Progenitor cell of endocrine pancreas (in vitro differentiated cells): ENCODE measurements at places on chromosomes 5 and 9.

- no peak for DNase-seq
These were observed 56.7 kb upstream of the FOXB2 start for GRCh38 chr9:76962732-76963131.

DNA sequence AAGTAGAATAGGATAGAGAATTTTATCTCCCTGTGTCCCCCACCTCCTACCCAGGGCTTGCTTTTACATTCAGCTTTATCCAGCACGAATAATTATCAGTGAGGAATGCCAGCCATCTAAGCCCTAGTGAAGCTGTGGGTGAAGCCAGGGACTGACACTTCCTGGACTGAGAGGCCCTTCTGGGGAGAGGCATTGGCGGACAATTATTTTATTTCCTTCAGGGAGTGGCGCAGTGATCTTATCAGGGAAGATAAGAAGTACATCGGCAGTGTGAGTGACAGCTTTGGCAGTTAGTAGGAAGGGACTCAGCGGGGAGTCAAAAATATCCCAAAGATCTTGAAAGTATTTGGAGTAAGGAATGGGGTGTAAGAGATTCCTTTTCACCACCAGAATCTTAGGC, 34.9 kb upstream of the RPS23 start:
- DNase-seq: no peak

GRCh38 chr9:14405176-14405706, 91.3 kb upstream of the NFIB start:
- DNase-seq: no peak

DNA sequence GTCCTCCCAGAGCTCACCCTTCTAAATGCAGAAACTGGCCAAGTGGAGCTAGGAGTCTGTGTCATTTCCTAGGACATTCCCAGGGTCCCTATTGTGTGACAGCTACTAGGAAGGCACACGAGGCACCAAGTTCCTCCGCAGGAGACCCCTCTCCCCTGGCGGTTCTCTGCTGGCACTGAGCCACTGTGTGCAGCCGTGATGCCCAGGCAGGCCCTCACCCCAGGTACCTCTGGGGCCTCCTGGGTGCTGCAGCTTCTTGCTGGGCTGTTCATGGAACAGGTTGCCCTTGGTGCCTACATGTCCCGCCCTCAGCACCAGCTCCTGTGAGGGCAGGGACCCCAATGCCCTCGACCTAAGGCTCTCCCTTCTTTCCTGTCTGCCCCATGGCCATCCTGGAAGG, 23.1 kb downstream of the MED10 start:
- no peak for DNase-seq

DNA sequence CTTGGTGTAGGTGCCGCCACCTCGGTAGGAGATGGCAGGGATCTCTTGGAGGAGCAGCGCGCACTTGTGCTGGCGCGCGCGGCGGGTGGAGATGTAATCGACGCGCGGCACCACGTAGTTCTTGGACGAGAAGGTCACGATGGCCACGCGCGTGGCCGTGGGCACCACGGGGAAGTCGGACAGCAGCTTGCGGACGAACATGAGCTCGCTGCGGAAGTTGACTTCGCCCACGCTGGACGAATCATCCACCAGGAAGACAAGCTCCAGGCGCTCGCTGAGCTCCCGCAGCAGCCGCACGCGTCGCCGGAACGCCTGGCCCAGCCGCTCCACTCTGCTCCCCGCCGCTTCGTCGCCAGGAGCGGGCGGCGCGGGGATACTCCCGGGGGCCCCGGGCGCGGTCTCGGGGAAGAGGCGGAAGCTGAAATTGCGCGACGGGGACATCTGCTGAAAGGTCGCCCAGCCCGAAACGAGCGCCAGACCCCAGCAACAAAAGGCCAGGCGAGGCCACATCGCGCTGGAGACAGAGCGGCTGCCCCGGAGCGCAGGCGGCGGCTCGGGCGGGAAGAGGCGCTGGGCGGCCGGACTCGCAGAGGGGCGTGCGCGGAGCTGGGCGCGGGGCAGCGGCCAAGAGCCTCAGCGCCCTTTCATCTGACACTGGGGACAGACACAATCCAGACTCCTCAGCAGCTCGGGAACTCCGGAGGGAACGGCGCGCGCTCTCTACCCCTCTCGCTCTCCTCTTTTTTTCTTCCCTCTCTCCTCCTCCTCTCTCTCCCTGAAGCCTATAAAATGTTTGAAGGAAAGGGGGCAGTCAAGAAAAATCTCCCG, at the start of gene SVEP1:
Gene SVEP1, minus strand, starts transcription at position 708 of the 828 bp plus-strand sequence. Its CDS starts 198 bp downstream, at position 510.
- DNase-seq: peak; percentile 19

- DNase-seq: no peak
These were observed 16.7 kb downstream of the PRLR start for GRCh38 chr5:35213608-35214007.

DNA sequence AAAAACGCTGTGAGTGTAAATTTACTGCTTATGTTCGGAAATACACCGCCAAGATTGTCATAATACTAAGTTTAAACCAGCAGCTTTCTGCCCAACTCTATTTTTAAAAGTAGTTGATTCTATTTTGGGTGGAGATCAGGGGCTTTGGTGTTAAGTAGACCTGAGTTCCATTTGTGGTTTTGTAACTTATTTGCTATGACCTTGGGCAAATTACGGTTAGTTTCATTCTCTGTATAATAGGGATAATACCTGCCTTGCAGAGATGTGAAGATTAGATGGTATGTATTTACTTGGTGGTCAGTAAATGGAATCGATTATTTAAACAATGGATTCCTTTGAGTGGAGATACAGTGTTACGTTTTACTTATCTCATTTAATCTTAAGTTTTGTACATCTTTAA, 1.6 kb downstream of the RAD23B start:
- DNase-seq: no peak

GRCh38 chr9:132663851-132664250, 5.9 kb downstream of the DDX31 start:
- no peak for DNase-seq

GRCh38 chr5:61641748-61642565, 309.9 kb downstream of the ZSWIM6 start:
- DNase-seq: no peak

GRCh38 chr5:56710826-56711590, 104.3 kb upstream of the MAP3K1 start:
- DNase-seq: no peak

DNA sequence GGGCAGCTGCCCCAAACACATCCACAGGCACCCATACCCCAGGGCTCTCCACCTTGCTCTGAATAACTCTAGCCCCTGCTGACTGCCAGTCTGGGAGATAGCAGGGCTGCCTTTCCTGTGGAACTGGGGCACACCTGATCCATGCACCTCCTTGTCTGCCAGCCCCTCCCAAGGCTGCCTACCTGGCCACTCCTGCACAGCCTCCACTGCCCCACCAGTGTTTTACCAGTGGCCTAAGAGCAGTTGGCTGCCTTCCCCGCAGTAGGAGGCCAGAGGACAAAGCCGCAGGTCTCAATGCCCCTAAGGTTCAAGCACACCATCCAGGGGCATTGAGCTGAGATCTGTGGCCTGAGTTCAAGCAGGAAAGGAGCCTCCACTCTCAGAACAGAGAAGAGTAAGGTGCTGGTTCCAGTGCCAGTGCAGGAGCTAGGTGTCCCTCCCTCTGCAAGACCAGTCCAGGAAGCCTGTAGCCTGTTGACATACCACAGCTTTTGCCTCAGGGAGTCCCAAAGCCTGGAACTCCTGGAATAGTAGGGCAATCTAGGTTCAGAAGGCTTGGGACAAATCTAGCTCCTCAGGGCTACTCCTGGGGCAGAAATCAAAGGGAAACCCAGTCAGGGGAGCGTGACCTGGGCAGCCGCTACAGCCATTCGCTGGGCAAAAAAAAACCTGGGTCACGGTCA, 514.5 kb upstream of the PTGER4 start:
- no peak for DNase-seq

DNA sequence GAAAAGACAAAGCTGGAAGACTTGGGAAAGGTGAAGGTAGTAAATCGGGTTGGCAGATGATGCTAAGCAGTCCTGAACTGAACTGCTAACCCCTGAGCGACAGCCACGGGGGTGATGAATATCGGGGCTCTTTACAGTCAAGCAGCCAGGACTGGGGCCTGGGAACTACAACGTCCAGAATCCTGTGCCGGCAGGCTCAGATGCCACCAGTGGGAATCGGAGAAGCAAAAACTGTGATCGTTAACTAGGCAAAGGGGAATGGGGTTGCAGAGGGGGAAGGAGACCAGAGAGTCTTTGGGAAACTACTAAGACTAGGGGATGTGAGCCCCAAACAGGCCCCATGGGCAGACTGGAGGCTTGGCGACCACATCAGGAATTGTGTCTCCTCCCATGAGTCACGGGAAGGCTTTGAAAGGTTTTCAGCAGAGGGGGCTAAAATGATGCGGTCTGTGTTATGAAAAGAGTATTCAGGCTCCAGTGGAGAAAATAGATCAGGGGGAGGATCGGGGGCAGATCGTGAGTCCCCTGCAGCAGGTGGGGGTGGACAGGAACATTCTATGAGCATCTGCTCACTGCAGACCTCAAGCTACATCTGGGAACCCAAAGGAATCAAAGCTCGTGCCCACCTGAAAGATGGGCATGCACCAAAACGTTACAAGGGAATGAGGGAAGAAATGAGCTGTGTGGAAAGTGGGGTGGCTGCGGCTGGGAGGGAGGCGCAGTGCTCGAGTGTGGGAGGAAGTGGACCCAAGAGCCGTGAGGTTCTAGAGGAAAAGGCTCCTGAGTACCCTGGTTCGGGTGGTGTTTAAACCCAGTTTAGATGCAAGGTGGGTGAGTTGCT, 53.8 kb downstream of the HRH2 start:
- no peak for DNase-seq

- no peak for DNase-seq
These were observed 12.4 kb downstream of the LHX3 start for GRCh38 chr9:136192289-136193126.

- DNase-seq: no peak
These were observed 511.3 kb downstream of the TLR4 start for GRCh38 chr9:118215549-118215948.

- no peak for DNase-seq
These were observed 36.3 kb upstream of the CTXN3 start for GRCh38 chr5:127612441-127613141.

GRCh38 chr9:106860721-106861639, 2.0 kb upstream of the ZNF462 start:
- no peak for DNase-seq

GRCh38 chr9:4508246-4508906, 18.1 kb downstream of the SLC1A1 start:
- DNase-seq: no peak

DNA sequence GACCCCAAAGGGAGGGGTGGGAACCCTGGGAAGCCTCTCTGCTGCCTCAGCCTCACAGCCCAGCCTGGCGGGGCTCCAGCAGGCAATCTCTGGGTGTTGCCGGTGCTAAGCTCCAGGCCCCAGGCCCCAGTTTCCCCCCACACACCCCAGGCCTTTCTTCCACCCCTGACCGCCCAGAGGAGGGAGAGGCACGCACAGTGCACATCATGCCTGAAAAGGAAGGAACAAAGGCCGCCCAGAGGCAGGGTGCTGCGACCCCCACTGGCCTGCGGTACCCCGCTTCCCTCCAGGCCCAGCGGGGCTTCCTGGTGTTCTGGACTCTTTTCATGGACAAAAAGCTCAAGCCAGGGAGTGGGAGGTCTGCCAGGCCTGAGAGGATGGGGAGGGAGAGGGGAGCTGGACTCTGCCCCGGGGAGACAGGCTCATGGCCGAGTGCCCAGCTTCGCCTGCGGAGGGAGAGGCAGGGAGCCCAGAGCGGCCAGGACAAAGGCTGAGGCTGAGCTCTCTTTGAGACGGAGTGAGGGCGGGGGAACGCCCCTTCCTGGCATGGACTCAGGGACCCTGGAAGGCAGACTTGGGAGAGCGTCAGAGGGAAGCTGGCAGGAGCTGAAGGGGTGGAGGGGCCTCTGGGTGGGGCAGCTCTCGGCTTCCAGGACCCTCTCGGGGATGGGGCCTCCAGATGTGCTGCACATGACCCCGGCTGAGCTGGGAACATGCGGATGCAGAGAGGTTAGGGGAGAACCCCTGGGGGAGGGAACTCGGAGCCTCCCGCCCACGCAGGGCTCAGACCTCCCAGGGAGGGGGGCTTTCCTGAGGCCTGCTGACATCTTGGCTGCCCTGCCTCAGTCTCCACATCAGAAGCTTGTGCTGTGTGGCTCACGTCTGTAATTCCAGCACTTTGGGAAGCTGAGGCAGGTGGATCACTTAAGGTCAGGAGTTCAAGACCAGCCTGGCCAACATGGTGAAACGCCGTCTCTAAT, 1.8 kb upstream of the ENTPD2 start:
- DNase-seq: no peak

- no peak for DNase-seq
These were observed 332.8 kb upstream of the KLF9 start for GRCh38 chr9:70747261-70747718.

DNA sequence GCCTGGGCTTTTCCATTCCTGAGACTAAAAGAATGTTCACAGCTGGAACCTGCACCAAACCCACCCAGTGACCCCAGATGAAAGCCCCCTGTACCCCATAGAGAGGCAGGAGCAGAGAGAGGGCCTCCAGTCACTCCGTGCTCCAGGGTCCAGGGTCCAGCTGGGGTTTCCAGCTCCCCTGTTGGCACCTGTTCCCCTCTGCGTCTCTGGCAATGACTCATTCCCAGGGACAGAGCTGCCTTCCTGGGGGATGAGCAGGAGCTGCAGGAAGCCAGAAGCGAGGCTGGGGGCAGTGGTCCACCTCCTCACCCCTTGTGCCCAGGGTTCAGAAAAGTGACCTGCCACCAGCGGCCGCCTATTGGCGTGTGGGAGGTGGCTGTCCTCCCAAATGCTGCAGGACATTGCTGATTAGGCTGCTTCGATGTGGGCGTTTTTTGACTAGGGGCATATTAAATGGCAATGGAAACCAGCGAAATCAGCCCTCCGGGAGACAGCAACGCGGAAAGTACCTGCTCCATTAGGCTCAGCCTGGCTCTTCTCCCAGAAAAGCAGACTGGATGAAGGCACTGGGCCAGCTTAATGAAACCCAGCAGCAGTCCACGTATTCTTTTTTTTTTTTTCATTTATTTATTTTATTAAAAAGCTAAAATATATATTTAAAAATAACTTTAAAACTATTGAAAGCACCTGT, 97.4 kb downstream of the DAP start:
- DNase-seq: no peak

- DNase-seq: no peak
These were observed 26.2 kb downstream of the AGTPBP1 start for GRCh38 chr9:85715587-85715986.

- DNase-seq: no peak
These were observed 63.8 kb downstream of the TMEM252 start for GRCh38 chr9:68476847-68477246.

- DNase-seq: no peak
These were observed 364.4 kb downstream of the CSNK1G3 start for GRCh38 chr5:123876276-123876790.

DNA sequence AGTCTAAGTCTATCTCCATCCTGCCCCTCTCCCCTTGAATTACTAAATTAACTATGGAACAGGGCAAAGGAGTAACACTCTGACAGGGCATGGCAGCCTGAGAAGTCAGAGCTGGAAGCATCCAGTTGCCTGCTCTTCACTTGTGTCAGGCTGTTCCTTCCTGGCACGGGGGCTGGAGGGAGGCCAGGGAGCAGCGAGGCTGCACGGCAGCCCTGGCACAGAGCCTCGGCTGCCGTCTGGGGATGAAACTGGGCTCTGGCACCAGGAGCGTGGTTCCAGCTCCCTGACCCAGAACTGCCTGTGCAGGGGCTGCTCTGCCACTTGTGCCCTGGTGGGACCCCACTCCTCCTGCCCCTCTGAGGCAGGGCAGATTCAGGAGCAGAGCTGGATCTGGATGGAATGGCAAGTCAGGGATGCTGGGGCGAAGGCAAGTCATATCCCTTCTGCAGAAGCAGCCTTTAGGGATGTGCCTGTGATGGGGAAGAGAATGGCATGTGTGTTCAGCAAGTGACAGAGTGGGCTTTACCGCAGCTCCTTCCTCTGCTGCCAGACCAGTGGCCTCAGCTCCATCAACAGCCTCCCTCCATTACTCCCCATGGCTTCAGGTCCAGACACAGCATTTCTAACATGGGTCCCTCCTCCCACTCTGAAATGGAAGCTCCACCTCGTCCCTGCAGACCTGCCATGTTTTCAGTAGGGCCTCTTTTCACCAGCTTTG, 42.2 kb upstream of the PDE8B start:
- DNase-seq: no peak
